ENCODE measurements at places on chromosomes 2 and 18. TPM values are rescaled to one million over a fixed set of nuclear protein-coding genes. Genes with fewer than 3 reads are reported as not detected.

Gene FOXI3
- total RNA-seq, result not detected

Gene REEP1
- 1.1 TPM for total RNA-seq

Gene MROH2A
- total RNA-seq, result 0.12 TPM

Gene KCNK3
- total RNA-seq, result 0.81 TPM

Gene SPAG16
- 14.4 TPM for total RNA-seq

Gene UGT1A8
- 0.07 TPM for total RNA-seq

Gene CHPF
- 31.8 TPM for total RNA-seq

Gene SMAD2
- total RNA-seq, result 62.5 TPM

Gene FSHR
- not detected for total RNA-seq

Gene DSG2
- 68.6 TPM for total RNA-seq

Gene SATB2
- 3.6 TPM for total RNA-seq

Gene PSMD14
- total RNA-seq, result 119 TPM

Gene FAHD2B
- 11.8 TPM for total RNA-seq

Gene CXCR2
- not detected for total RNA-seq

Gene CABYR
- total RNA-seq, result 13.5 TPM

Gene WIPF1
- 23.9 TPM for total RNA-seq

Gene GPR35
- 0.65 TPM for total RNA-seq

Gene STRN
- total RNA-seq, result 11.4 TPM

Gene ANKRD36B
- 3.9 TPM for total RNA-seq

Gene SLC5A7
- not detected for total RNA-seq

Gene IL36G
- not detected for total RNA-seq

Data from A549 treated with GW870086 at 1 μM for 4 hours (cell line).